ENCODE measurements at places on chromosomes 4 and X. TPM values are rescaled to one million over a fixed set of nuclear protein-coding genes. Genes with fewer than 3 reads are reported as not detected.

Gene ANTXR2
- polyA plus RNA-seq = 5.4 TPM

Gene HSFX3
- not detected for polyA plus RNA-seq

Gene ZDHHC15
- 0.17 TPM for polyA plus RNA-seq

Gene CABS1
- polyA plus RNA-seq = not detected

Gene MORC4
- 2.1 TPM for polyA plus RNA-seq

DNA sequence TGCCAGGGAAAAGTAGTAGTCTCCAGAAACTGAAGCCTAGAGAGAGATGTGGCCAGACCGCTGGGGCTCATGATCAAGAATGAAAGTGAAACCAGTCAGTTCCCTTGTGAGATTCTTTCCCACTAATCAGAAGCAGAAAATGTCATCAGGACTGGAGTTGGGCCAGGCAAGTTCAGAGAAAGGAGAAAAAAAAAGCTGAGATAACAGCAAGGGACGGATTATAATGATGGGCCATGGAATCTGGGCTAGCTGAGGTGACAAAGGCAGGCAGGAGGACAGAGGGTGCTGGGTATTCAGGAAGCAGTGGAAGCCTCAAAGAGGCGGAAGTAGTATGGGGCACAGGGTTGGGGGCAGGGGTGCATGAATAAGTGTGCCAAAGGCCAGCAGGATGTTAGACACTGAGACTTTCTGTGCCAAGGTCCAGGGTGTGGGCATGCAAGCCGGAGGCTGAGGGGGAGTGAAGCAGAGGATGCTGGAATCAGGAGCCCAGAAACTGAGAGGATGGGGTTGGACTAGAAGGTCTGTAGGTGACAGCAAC lies 2.5 kb downstream of the CXorf38 start:
- DNase-seq = peak; percentile 38

GRCh38 chrX:68204521-68205038 lies 228.7 kb downstream of the OPHN1 start:
- DNase-seq = no peak

GRCh38 chr4:100707786-100708185 lies 190.0 kb upstream of the EMCN start:
- DNase-seq = no peak

DNA sequence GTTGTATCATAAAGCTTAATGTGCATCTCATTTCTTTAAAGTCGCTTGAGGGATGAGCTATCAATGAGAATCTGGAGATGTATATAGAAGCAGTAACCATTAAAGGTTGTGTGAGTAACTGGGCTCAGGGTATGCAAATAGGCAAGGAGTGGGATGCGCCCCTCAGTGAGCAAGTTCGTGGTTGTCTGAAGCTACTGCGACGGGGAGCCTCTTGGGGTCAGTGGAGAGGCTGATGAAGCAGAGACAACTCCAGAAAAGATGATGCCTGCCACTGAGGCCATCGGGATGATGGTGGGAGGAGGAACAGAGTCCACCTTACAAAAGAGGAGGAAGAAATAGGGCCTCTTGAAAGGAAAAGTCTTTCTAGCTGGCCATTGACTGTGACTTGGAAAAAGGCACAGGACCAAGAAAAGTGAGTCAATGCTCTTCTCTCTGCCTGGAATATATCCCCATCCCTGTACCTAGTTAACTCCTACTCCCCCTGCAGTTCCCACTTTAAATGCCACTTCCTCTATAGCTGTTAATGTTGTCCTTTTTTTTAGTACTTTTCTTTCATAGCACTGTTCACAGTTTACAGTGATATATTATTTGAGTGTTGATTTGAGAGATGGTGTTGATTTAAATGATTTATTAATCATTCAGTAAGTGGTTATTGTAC lies 51.4 kb upstream of the LSM6 start:
- no peak for DNase-seq

- DNase-seq = no peak
Observed at GRCh38 chr4:169372791-169373190, 102.0 kb upstream of the SH3RF1 start.
